Aorta (tissue), 5 donors: ENCODE measurements at places on chromosomes 7 and 10. TPM values are rescaled to one million over a fixed set of nuclear protein-coding genes. Genes with fewer than 3 reads are reported as not detected.

The LHFPL3 gene
- total RNA-seq = not detected

DNA sequence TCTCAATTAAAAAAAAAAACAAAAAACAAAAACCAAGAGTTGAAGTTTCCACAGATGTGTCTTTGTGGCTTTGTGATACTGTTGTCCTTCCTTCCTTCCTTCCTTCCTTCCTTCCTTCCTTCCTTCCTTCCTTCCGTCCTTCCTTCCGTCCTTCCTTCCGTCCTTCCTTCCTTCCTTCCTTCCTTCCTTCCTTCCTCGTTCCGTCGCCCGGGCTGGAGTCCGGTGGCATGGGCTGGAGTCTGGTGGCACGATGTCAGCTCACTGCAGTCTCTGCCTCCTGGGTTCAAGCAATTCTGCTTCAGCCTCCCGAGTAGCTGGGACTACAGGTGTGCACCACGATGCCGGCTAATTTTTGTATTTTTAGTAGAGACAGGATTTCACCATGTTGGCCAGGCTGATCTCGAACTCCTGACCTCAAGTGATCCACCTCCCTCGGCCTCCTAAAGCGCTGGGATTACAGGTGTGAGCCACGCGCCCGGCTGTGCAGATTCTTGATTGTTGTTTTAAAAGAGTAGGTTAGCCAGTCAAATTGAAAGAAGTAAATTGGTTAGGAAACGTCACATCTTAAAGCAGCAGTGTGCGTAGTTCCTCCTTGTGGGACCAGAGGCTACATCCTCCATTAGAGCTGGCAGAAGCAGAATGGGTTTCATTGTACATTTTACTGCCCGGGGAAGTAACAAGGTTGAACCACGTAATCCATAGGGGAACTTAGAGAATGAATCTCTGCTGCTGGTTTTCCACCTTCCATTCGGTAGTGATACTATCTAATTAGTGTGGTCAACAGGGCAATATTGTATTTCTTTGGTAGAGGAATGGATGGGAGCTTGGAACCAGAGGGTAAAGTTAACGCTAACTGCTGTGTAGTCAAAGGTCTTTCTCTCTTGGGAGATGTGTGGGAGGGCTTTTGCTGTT lies 20.6 kb downstream of the DNAJB6 start:
- H3K4me1 ChIP-seq = no peaks in the 10 kb centered on the region
- no peaks in the 10 kb centered on the region for H3K27me3 ChIP-seq
- DNase-seq = no peak
- no peak overlapping the region for H3K4me3 ChIP-seq
- H3K27ac ChIP-seq = no peak overlapping the region

The STK32C gene
- 12.2 TPM for total RNA-seq

- H3K36me3 ChIP-seq = no peaks in the 10 kb centered on the region
- peaks cover 9% of the 10 kb centered on the region for H3K4me1 ChIP-seq
- no peaks in the 10 kb centered on the region for H3K27me3 ChIP-seq
- H3K4me3 ChIP-seq = no peak overlapping the region
- peak; percentile 80 for DNase-seq
- H3K27ac ChIP-seq = no peak overlapping the region
Observed at GRCh38 chr10:129694691-129695243, 227.7 kb downstream of the MGMT start.

- no peaks in the 10 kb centered on the region for H3K36me3 ChIP-seq
- no peaks in the 10 kb centered on the region for H3K27me3 ChIP-seq
- no peaks in the 10 kb centered on the region for H3K4me1 ChIP-seq
- no peak for DNase-seq
- no peak overlapping the region for H3K27ac ChIP-seq
- no peak overlapping the region for H3K4me3 ChIP-seq
Observed at GRCh38 chr10:317271-317769, 182.1 kb downstream of the ZMYND11 start.

The CRYGN gene
- 0.84 TPM for total RNA-seq

- no peak overlapping the region for H3K4me3 ChIP-seq
- H3K27me3 ChIP-seq = no peaks in the 10 kb centered on the region
- H3K36me3 ChIP-seq = no peaks in the 10 kb centered on the region
- peaks cover 8% of the 10 kb centered on the region for H3K4me1 ChIP-seq
- DNase-seq = no peak
- no peak overlapping the region for H3K27ac ChIP-seq
Observed at GRCh38 chr10:72011976-72012512, 47.8 kb downstream of the CHST3 start.

GRCh38 chr10:70255329-70256299 lies 22.4 kb upstream of the PPA1 start:
- H3K36me3 ChIP-seq = no peaks in the 10 kb centered on the region
- no peak overlapping the region for H3K27ac ChIP-seq
- no peaks in the 10 kb centered on the region for H3K27me3 ChIP-seq

- no peaks in the 10 kb centered on the region for H3K27me3 ChIP-seq
- H3K27ac ChIP-seq = no peak overlapping the region
- DNase-seq = peak; percentile 70
- H3K4me1 ChIP-seq = no peaks in the 10 kb centered on the region
Observed at GRCh38 chr10:70760271-70760787, 24.8 kb downstream of the TBATA start.

The SFTPA1 gene
- not detected for total RNA-seq

DNA sequence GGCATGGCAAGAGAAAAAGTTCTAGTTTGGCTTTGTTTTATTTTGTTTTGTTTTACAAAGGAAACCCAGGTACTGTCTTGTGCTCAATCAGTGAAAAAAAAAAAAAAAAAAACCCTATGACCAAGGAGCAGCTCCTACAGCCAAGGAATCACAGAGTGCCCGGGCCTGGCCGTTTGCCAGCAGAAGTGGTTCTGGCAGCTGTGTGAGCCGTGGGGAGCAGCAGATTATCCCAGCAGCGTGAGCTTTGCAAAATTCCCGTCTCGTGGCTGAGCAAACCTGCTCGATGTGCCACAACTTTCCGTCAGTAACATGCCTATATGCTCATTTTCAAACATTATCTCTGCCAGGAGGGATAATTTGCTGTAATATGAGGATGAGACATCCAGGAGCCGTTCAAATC lies 293.7 kb downstream of the POU6F2 start:
- H3K36me3 ChIP-seq = no peaks in the 10 kb centered on the region
- DNase-seq = peak; percentile 78
- H3K4me3 ChIP-seq = no peak overlapping the region
- peaks cover 5% of the 10 kb centered on the region for H3K4me1 ChIP-seq

The TMEM213 gene
- not detected for total RNA-seq

- H3K27ac ChIP-seq = no peak overlapping the region
- no peak for DNase-seq
- H3K4me3 ChIP-seq = no peak overlapping the region
- H3K36me3 ChIP-seq = no peaks in the 10 kb centered on the region
- no peaks in the 10 kb centered on the region for H3K4me1 ChIP-seq
Observed at GRCh38 chr10:42962110-42962901, 114.6 kb upstream of the RET start.

The THNSL1 gene
- 1.2 TPM for total RNA-seq

The NAT16 gene
- not detected for total RNA-seq
